ENCODE measurements at places on chromosomes 12 and 14.

GRCh38 chr14:102581193-102581592 lies 11.3 kb upstream of the RCOR1 start:
- DNase-seq = no peak
- no peaks in the 10 kb centered on the region for H3K36me3 ChIP-seq
- H3K4me3 ChIP-seq = no peak overlapping the region
- H3K27me3 ChIP-seq = no peaks in the 10 kb centered on the region

DNA sequence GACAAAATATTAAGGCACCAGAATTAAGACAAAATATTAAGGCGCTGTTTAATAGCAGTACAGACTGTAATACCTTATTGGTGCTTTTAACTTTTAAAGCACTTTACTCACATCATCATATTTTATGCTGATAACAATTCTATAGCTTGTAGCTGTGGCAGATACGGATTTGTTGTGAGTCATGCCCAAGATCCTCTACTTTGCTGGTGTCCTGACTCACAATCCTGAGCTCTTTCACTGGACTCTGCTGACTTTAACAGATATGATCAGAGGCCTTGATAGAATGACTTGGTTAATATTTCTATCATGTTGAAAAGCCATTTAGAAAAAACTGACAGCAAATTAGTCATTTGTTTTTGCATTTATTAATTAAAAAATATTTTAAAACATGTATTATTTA lies 99.0 kb upstream of the PKP2 start:
- no peak for DNase-seq
- no peaks in the 10 kb centered on the region for H3K4me1 ChIP-seq
- no peaks in the 10 kb centered on the region for H3K36me3 ChIP-seq
- H3K27me3 ChIP-seq = no peaks in the 10 kb centered on the region
- H3K4me3 ChIP-seq = no peak overlapping the region

GRCh38 chr12:116381240-116381743 lies 103.8 kb upstream of the MED13L start:
- H3K27me3 ChIP-seq = no peaks in the 10 kb centered on the region
- H3K36me3 ChIP-seq = no peaks in the 10 kb centered on the region
- H3K4me1 ChIP-seq = peaks cover 20% of the 10 kb centered on the region
- H3K27ac ChIP-seq = peak overlapping the region; percentile 36
- DNase-seq = no peak

GRCh38 chr12:107847830-107848229 lies 73.3 kb downstream of the ASCL4 start:
- DNase-seq = no peak
- no peak overlapping the region for H3K27ac ChIP-seq
- peaks cover 24% of the 10 kb centered on the region for H3K4me1 ChIP-seq
- H3K36me3 ChIP-seq = no peaks in the 10 kb centered on the region
- no peak overlapping the region for H3K4me3 ChIP-seq

DNA sequence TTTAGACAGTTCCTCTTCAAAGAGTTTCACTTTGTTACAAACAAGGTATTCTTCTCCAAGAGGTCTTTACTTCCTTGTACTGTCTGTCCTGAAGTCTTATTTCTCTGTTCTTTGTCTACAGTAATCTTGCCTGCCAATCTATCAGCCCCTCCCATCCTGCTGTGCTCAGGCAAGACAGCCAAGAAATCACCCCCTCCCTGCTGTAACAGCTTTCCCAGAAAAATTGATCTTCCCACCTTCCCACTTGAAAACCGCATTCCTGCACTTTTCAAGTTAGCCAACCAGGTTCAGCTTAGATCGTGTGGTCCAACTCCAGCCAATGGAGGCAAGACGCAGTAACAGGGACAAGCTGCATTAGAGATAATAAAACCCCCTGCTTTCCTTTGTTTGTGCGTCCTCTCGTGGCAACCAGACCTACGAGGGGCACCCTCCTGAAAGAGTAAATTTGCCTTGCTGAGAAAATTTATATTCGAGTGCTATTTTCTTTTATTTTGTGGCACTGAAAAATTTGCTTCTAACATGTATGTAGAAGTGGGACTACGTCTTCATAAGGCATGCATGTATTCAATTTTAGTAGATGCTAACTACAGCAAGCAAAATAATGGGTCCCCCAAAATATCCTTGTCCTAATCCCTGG lies 46.5 kb upstream of the ESR2 start:
- H3K4me1 ChIP-seq = peaks cover 4% of the 10 kb centered on the region
- H3K4me3 ChIP-seq = no peak overlapping the region
- no peak overlapping the region for H3K27ac ChIP-seq
- no peak for DNase-seq
- H3K27me3 ChIP-seq = no peaks in the 10 kb centered on the region

GRCh38 chr14:68487805-68488590 lies 304.9 kb downstream of the ZFP36L1 start:
- no peak overlapping the region for H3K4me3 ChIP-seq
- no peaks in the 10 kb centered on the region for H3K36me3 ChIP-seq
- DNase-seq = no peak
- no peaks in the 10 kb centered on the region for H3K27me3 ChIP-seq
- peaks cover 42% of the 10 kb centered on the region for H3K4me1 ChIP-seq

DNA sequence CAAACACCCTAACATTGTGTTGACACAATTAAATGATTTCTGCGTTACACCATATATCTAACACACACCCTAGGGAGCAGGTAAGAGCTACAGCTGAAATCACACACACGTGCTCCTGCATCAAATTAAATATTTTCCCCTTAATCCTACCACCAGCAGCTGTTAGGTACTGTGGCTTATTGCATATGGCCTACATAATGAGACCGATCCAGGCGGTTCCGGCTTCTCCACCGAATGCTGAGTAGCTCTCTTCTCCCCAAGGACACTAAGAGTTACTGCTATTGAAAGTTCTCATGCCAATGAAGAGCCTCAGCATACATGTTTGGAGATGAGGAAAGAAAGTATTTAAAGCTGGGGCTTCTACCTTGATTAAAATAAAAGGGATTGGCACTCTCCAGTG lies 472.2 kb upstream of the STXBP6 start:
- no peaks in the 10 kb centered on the region for H3K36me3 ChIP-seq
- DNase-seq = no peak
- no peaks in the 10 kb centered on the region for H3K27me3 ChIP-seq
- H3K4me1 ChIP-seq = no peaks in the 10 kb centered on the region
- H3K27ac ChIP-seq = no peak overlapping the region

DNA sequence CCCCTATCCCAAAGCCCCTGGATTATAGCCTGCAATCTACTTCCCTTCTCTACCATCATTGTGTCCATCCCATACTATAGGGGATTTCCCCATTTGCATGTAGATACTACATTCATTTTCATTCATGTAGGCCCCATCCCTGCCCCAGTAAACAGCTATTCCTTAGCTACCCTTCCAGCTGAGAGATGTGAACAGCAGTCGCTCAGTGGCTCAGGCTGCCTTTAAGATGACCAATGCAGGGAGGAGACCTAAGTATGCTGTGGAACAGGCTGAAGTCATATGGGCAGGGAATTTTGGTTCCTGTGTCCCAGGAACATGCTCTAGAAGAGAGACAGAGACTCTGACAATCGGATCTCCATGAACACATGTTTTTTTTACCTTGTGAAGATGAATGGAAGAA lies 481.2 kb upstream of the SYT1 start:
- no peaks in the 10 kb centered on the region for H3K36me3 ChIP-seq
- no peak for DNase-seq
- H3K27me3 ChIP-seq = no peaks in the 10 kb centered on the region
- H3K27ac ChIP-seq = no peak overlapping the region
- H3K4me3 ChIP-seq = no peak overlapping the region

- H3K4me3 ChIP-seq = no peak overlapping the region
- DNase-seq = no peak
- H3K36me3 ChIP-seq = no peaks in the 10 kb centered on the region
- H3K27me3 ChIP-seq = no peaks in the 10 kb centered on the region
- H3K27ac ChIP-seq = no peak overlapping the region
Observed at GRCh38 chr12:41288142-41288811, 100.2 kb downstream of the PDZRN4 start.

GRCh38 chr14:64891839-64892375 lies 12.2 kb upstream of the SPTB start:
- no peaks in the 10 kb centered on the region for H3K27me3 ChIP-seq
- H3K27ac ChIP-seq = no peak overlapping the region

DNA sequence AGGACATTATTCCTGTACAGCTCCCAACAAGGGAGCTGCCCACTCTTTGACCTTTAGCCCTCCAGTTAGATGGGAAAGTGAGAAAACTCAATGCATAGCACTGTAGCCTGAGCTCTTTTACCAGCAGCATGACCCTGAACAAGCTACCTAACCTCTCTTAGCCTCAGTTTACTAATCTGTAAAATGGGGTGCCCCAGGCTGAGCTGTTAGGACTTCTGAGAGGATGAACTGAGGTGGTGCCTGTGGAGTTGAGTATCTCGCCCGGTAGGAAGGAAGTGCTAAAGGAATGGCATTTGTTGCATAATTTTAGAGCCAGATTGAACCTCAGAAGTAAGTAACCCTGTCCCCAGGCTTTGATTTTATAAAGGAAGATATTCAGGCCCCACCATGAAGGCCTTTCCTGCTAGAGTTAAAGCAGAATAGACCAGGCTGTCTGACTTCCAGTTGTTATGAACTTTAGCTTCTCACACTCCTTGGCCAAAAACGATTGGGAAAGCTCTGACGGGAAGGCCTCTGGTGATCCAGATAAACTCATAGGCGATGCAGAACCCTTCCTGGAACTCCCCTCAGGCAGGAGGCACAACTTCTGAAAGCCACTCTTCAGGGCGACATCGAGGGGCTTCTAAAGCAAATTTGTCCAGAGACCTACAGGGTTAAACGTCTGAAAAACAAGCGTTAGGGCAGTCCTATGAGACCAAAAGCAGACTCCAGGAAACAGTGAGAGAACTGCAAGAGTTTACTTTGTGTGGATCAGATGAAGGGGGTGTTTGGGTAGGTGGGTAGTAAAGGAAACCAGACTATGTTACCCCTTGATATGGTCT lies 2.5 kb upstream of the SERPINA10 start:
- no peak for DNase-seq
- H3K4me3 ChIP-seq = no peak overlapping the region
- no peak overlapping the region for H3K27ac ChIP-seq
- H3K27me3 ChIP-seq = no peaks in the 10 kb centered on the region
- no peaks in the 10 kb centered on the region for H3K36me3 ChIP-seq

GRCh38 chr12:51009056-51009440 lies 17.1 kb downstream of the SLC11A2 start:
- H3K27me3 ChIP-seq = no peaks in the 10 kb centered on the region
- peaks cover 43% of the 10 kb centered on the region for H3K36me3 ChIP-seq
- no peak overlapping the region for H3K4me3 ChIP-seq
- peak overlapping the region; percentile 51 for H3K27ac ChIP-seq
- no peak for DNase-seq

GRCh38 chr12:56007564-56008559 lies 10.8 kb downstream of the SUOX start:
- H3K4me3 ChIP-seq = peak overlapping the region; percentile 90
- H3K27ac ChIP-seq = peak overlapping the region; percentile 94
- peaks cover 3% of the 10 kb centered on the region for H3K4me1 ChIP-seq
- no peaks in the 10 kb centered on the region for H3K27me3 ChIP-seq

GRCh38 chr14:52402812-52403526 lies 88.9 kb downstream of the PTGER2 start:
- peaks cover 16% of the 10 kb centered on the region for H3K4me1 ChIP-seq
- no peak for DNase-seq
- H3K27me3 ChIP-seq = no peaks in the 10 kb centered on the region
- H3K4me3 ChIP-seq = no peak overlapping the region
- H3K27ac ChIP-seq = no peak overlapping the region

GRCh38 chr12:15289192-15289591 lies 33.1 kb upstream of the PTPRO start:
- no peak for DNase-seq
- H3K27ac ChIP-seq = no peak overlapping the region
- H3K4me1 ChIP-seq = no peaks in the 10 kb centered on the region

GRCh38 chr14:34913619-34914018 lies 38.5 kb upstream of the BAZ1A start:
- H3K27ac ChIP-seq = no peak overlapping the region
- H3K4me3 ChIP-seq = no peak overlapping the region
- H3K36me3 ChIP-seq = no peaks in the 10 kb centered on the region
- no peaks in the 10 kb centered on the region for H3K27me3 ChIP-seq
- H3K4me1 ChIP-seq = no peaks in the 10 kb centered on the region

GRCh38 chr14:72574715-72575114 lies 319.2 kb downstream of the DPF3 start:
- no peak overlapping the region for H3K4me3 ChIP-seq
- no peak overlapping the region for H3K27ac ChIP-seq
- no peaks in the 10 kb centered on the region for H3K36me3 ChIP-seq

DNA sequence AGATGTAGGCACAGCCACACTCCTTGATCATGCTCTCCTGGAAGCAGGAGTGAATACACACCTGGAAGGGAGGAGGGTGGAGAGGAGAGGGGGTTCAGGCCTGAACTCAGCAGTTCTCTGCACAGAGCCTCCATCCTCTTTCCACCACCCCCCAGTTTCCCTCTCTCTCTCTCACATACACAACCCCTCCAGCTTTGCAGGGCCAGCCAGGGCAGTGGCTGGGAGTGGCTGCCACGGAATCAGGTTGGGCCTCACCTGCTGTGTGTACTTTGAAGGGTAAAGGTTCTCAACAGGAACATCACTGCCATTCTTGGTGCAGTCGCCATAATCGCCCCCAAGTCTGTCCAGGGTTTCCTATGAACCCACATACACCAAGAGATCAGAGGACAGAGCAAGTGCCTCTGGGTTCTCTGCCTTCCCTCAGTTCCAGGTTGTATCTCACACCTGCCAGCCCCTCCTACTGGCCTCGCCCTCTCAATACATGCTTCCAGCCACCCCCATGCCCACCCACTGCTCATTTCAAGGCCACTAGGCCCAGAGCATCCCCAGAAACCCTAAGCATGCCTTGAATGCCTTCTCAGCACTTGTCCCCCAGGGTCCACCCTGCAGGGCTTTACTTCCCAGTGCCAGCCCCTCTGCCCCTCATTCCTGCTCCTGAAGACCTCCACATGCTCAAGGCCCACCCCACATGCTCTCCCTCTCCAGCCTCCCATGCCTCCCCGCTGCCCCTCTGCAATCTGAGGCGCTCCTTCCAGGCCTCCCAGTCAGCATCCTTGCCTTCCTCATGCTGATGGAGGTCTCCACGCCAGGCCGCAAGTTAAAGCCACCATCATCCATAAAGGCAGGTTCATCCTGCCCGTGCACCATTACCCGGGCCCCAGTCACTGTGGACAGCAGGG lies 12.9 kb upstream of the TNFRSF1A start:
- no peaks in the 10 kb centered on the region for H3K36me3 ChIP-seq
- no peak overlapping the region for H3K27ac ChIP-seq

GRCh38 chr14:69046476-69046860 lies 67.4 kb upstream of the ACTN1 start:
- no peaks in the 10 kb centered on the region for H3K27me3 ChIP-seq
- peaks cover 4% of the 10 kb centered on the region for H3K36me3 ChIP-seq
- H3K4me1 ChIP-seq = peaks cover 86% of the 10 kb centered on the region

DNA sequence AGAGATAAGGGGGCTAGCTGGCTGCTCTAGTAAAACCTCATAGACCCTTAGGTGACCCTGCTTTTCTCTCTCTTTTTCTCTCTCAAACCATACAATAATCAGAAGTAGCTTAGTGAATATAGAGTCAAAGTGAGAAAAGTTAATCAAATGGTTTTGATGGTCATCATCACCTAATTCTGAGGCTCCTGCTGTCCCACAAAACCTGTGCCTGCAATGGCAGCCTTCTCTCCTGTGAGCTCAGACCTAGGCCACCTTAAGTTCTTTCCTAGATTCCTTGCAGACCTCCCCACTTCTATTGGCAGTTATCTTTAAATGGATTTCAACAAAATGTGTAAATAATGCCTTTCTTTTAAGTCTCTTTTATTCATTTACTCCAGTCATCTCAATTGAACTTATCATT lies 1.5 kb upstream of the RPAP3 start:
- H3K27ac ChIP-seq = no peak overlapping the region
- H3K4me3 ChIP-seq = no peak overlapping the region
- H3K36me3 ChIP-seq = peaks cover 24% of the 10 kb centered on the region
- H3K27me3 ChIP-seq = no peaks in the 10 kb centered on the region
- DNase-seq = no peak
- H3K4me1 ChIP-seq = peaks cover 6% of the 10 kb centered on the region

GRCh38 chr12:49026101-49026500 lies 7.5 kb upstream of the PRKAG1 start:
- no peaks in the 10 kb centered on the region for H3K4me1 ChIP-seq
- peaks cover 61% of the 10 kb centered on the region for H3K36me3 ChIP-seq
- DNase-seq = no peak
- H3K4me3 ChIP-seq = no peak overlapping the region

All from esophagus squamous epithelium (tissue), 5 donors.